ENCODE measurements at places on chromosomes 3 and 15.

- DNase-seq, result no peak
Measured at GRCh38 chr15:31402511-31403056, 75.9 kb downstream of the KLF13 start.

DNA sequence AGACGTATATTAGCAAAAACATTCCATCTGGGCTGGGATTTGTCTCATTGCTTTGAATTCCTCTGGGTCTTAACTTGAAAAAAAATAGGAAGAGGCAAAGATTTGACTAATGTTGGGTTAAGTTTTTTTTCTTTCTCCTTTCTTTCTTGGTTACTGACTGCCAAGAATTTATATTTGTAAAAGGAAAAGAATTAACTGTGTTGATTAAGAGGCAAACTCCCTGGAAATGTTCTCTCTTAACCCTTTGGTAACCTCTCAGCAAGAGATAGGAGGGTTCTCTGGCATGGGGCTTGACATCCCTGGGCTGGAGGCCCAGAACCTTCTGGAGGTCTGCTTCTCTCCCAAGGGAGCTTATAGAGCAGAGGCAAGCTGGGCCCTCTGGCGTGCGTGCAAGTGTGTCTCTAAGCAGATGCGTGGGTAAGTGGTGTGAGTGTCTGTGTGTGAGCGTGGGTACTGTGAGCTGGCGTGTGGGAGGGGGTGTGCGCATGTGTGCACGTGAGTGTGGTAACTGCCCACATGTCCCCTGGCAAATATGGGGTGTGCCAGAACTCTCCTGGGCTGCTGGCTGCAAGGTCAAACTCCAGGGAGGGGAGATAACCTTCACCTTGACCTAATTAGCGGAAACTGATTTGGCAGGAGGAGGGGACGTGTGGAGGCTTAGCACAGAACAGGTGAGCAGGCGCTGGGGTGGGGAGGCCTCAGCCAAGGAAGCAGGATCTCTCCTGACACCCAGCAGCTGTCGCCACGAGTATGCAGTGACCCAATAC, 49.4 kb upstream of the MAGEF1 start:
- DNase-seq, result no peak

DNA sequence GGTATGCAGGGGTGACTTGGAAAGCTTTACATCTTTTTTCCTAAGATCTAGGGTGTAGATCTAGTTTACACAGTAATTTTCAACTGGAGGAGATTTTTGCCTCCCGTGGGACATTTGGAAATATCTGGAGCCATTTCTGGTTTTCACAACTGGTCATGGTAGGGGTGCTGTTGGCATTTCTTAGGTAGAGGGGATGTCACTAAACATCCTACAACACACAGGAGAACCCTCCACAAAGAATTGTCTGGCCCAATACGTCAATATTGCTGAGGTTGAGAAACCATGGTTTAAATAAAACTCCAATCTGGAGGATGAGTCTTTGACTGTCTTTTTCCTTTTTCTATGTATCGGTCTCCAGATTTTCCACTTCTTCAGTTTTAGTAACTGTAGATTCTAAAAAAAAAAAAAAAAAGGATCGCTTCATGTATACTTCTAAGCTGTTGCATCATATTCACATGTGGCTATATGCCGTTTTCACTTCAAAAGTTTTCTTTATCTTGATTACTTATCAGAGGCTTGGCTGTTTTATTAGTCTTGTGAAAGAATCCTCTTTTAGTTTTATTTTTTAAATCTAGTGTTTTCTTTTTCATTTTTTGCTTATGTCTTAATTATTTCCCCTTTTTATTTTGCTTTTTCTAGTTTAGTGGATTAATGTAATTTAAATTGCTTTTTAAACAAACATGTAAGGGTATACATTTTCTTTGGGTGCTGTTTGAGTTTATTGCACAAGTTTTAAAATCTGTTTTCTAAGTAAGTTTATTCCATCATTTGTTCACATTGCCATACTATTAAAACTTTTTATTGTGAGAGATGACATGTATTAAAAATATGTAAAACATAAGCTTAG, 21.2 kb downstream of the UBE2Q2 start:
- no peak for DNase-seq

DNA sequence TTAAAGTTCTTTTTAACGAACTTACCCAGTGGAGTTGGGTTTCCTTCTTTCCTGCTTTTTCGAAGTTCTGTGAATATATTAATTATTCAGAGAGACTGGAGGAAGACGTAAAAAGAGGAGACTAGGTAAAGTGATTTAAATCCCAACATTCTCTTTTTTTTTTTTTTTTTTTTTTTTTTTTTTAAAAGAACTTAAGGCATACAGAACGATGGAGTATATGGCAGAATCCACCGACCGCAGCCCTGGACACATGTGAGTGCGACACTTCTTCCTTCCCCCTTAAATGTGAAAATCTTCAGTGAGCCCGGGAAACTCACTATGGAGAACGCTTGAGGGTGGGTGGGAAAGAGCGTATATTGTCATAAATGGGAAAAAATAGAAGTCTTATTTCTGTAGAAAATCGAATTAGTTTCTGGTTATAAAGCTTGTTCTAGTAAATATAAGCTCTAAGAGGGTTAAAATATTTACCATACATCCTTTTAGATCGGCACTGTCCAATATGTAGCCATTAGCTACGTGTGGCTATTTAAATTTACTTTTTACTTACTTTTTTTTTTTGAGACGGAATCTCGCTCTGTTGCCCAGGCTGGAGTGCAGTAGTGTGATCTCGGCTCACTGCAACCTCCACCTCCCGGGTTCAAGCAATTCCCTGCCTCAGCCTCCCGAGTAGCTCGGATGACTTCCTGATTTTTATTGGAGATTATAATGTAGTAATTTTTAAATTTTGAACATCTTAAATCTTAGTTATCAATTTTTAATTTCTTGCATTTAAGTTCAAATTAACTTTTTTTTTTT, 892 bp downstream of the NMD3 start:
- peak; percentile 10 for DNase-seq

DNA sequence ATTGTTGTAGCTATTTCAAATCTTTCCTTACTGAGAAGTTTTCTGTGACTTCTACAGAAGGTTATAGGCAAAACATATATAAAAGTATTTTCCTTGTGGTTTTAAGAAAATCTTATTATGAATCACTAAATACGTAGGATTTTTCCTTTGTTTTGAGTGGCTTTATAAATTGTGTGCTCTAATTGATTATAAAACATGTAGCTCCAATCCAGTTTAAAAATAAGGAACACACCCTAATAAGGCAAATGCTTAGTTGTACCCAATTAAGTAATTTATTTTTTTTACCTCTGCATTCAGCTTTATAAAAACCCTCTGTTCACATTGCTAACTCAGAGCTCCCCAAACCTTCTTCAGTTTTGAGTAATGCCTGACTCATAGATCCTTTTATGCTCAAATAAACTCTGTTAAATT, 408.0 kb downstream of the NAALADL2 start:
- DNase-seq, result no peak

GRCh38 chr3:68162644-68163043, 508.2 kb upstream of the SUCLG2 start:
- DNase-seq, result no peak

- no peak for DNase-seq
Measured at GRCh38 chr15:50358845-50359244, 3.8 kb upstream of the GABPB1 start.

- DNase-seq, result no peak
Measured at GRCh38 chr3:172530101-172530561, 6.9 kb upstream of the TNFSF10 start.

DNA sequence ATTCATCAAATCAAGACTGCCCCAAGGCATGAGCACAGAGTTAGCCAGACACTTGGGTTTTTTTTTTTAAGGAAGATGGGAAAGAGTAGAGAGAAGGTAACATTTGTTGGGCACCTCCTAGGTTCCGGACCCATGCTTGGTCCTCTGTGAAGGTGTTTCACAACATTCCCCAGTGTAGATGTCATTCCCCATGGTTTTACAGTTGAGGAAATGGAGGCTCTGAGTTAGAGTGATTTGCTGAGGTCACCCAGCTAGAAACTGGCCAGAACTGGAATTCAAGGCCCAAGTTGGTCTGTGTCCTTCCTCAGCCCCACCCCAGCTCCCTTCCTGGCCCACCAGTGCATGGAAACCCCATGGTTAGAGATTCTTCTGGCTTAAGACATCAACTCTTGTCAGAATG, 19.9 kb downstream of the WNT7A start:
- no peak for DNase-seq

DNA sequence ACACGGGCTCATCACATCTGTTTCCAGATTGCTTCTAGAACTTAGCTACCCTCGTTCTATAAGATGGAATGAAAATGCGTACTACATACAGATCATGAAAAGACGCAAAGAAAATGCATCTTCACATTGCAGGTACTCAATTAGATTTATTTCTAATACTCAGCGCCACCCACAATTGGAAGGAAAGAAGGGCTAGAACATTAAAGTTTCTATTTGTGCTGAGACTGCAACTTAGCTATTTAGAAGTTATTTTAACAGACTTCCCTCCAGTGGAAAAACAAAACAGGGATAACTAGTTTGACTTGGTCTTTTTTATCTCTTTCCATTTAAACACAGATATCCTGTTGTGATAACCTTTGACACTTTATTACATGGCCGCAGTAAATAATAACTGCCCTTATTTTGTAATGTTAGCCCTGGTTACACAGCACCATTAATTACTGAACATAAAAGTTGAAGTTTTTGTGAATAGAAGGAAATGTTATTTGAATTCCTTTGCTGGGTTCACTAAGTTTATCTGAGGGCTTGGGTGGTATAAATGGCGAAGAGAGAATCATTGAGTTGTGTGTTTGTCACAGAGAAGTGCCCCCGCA, 86.9 kb upstream of the SLC25A26 start:
- DNase-seq, result no peak

GRCh38 chr3:99962703-99963102, 145.0 kb downstream of the CMSS1 start:
- DNase-seq, result no peak

- DNase-seq, result no peak
Measured at GRCh38 chr15:36208868-36209582, 370.4 kb upstream of the CDIN1 start.

- DNase-seq, result no peak
Measured at GRCh38 chr15:55235546-55236036, 38.9 kb upstream of the RSL24D1 start.

DNA sequence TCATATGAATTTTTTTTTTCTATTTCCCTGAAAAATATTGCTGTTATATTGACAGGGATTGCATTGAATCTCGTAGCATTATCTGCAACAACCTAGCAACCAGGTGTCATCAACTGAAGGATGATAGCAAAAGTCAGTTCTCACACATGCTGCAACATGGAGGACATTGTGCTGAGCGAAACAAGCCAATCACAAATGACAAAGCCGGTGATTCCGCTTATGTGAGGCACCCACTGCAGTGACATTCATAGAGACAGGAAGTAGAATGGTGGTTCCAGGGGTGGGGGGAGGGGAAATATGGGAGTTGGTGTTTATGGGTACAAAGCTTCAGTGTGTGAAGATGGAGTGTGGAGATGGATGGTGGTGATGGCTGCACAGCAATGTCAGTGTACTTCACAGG, 7.6 kb downstream of the NIPA1 start:
- no peak for DNase-seq

- no peak for DNase-seq
Measured at GRCh38 chr15:76380249-76380648, 43.7 kb downstream of the ISL2 start.

DNA sequence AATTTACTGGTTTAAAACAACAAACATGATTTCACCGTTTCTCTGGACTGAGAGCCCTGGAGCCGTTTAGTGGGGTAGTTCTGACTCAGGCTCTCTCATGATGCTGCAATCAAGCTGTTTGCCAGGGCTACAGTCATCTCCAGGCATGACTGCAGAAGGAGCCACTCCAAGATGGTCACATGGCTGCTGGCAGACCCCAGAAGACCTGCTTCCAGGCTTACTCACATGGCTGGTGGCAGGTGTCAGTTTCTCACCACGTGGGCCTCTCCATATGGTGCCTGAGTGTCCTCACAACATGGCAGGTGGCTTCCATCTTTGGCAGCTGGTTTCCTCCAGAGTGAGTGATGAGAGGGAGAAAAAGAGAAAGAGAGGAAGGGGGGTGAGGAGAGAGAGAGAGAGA, 378.3 kb upstream of the RGMA start:
- DNase-seq, result no peak

- no peak for DNase-seq
Measured at GRCh38 chr3:89000886-89001285, 106.5 kb upstream of the EPHA3 start.

GRCh38 chr3:179652447-179653095, at the start of gene USP13:
USP13 (plus strand) TSS chr3:179653040; CDS start chr3:179653226, 186 bp downstream.
- DNase-seq, result peak; percentile 52

- DNase-seq, result no peak
Measured at GRCh38 chr15:23420806-23421575, 26.1 kb downstream of the GOLGA6L2 start.

- no peak for DNase-seq
Measured at GRCh38 chr15:68083463-68083862, 29.3 kb downstream of the PIAS1 start.

- DNase-seq, result no peak
Measured at GRCh38 chr3:152127058-152127457, 141.7 kb upstream of the MBNL1 start.

DNA sequence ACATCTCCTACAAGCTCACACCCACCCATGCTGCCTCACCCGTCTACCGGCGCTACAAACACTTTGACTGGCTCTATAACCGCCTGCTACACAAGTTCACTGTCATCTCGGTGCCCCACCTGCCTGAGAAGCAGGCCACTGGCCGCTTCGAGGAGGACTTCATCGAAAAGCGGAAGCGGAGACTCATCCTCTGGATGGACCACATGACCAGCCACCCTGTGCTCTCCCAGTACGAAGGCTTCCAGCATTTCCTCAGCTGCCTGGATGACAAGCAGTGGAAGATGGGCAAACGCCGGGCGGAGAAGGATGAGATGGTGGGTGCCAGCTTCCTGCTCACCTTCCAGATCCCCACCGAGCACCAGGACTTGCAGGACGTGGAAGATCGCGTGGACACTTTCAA, 2.1 kb downstream of the SNX33 start:
- no peak for DNase-seq

- DNase-seq, result no peak
Measured at GRCh38 chr3:40876009-40876408, 323.3 kb upstream of the CTNNB1 start.

DNA sequence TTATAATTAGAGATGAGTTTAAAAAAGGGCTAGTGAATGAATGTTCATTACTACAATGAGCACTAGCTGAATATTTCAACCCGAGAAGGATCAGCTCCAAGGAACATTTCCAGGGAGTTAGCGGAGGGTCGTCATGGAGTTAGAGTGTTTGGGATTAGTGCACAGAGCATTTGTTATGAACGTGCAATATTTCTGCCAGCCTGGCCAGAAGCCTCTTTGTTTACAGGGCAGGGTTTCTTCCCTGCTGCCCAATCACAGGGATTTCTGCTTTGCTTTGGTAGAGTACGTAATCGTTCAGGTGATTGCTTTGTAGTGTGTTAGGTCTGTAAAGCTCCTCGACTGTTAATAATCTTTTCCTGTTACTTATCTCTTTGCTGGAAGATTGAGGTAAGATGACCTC, 5.9 kb downstream of the CGNL1 start:
- no peak for DNase-seq

DNA sequence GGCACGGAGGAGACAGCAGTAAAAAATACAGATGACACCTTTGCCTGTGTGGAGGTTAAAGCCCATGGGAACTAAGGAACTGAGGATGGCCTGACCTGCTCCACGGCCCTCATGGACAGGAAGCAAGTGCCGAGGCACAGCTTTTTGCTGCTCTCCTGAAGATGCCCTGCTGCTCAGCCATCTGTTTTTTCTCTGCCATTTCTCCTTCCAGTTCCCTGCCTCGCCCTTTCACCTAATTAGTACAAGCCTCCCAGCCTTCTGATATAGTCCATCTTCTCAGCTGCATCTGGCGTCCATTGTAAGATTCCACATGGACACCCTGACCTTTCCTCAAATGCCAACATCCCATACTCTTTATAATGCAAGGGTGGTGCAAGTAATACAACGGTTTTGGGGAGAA, 11.8 kb upstream of the CXCR6 start:
- no peak for DNase-seq

GRCh38 chr3:24420224-24420623, 74.4 kb downstream of the THRB start:
- DNase-seq, result no peak

Measured in activated CD4-positive, alpha-beta T cell treated with anti-CD3 and anti-CD28 coated beads for 4 hours (primary cell).